ENCODE measurements at places on chromosomes 6 and 20.

DNA sequence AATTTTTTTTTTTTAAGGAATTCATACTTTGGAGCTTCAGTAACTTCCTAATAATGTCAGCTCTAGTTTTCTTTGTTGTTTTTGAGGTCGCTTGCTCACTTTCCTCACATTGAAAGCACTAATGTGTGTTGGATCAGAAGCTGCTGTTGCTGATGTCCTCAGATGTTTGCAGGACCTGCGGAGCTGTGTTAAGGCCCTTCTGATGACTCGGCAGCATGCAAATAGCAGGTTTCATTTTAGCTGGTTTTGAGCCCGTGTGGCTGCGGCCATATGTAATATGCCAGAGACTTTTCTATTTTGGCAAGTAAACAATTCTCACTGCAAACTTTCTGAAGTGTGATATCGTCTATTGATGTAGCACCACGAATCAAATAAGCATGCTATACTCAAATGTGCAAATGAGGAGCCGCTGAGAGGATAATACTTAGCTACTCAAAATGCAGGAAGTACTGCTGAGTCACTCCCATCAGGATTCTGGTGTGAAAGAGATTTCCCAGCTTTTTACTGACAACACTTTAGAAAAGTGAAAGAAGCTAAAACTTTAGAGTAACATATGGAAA lies 187.8 kb downstream of the SASH1 start:
- no peak for DNase-seq

GRCh38 chr20:17679941-17680835 lies 1.9 kb downstream of the RRBP1 start:
- no peak for DNase-seq

- DNase-seq: no peak
Measured at GRCh38 chr6:124676033-124676432, 286.2 kb upstream of the RNF217 start.

- DNase-seq: no peak
Measured at GRCh38 chr20:31751126-31751525, 12.0 kb downstream of the TPX2 start.

GRCh38 chr6:149830731-149831307 lies 33.3 kb downstream of the LRP11 start:
- DNase-seq: no peak

GRCh38 chr6:15520626-15521203 lies 142.1 kb downstream of the DTNBP1 start:
- no peak for DNase-seq

- DNase-seq: no peak
Measured at GRCh38 chr6:113669606-113670005, 187.5 kb upstream of the MARCKS start.

DNA sequence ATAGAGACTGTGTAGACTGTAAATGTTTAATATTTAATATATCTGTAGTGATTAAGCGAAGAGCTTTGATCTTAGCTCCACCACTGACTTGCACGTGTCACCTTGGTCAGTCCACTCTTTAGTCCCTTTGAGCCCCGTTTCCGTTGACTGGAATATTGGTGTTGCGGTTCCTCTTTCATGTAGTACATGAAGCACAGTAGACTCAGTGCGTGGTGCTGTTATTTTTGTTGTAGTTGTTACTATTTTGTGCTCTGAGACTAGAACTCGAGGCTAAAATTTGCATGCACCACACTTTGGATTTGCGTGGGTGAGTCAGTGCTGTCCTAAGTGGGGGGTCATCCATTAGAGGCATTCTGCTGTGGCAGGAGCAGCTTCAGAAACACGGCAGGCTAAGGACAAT lies 291.4 kb downstream of the QKI start:
- no peak for DNase-seq

DNA sequence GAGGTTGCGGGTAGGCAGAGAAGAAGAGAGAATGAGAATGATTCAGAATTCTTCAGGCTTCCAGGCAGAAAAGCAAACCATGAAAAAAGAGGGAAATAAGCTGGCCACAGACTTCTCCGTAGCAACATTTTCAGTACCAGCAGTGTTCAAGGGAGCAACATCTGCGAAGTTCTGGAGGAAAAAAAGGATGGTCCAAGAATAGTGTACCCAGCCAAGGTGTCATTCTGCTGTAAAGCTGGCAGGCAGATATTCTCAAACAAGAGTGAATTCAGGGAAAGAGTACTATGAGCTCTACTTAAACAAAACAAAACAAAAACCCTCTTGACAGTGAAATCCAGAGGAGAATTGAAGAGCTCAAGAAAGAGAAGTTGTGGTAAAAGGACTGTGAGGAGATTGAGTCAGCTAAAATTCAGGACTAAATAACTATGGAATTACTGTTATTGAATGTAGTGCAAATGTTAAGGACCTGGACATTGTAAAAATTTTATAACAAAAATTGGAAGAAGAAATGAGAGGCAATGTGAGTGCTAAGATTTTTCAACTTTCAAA lies 86.5 kb downstream of the ATRN start:
- no peak for DNase-seq

DNA sequence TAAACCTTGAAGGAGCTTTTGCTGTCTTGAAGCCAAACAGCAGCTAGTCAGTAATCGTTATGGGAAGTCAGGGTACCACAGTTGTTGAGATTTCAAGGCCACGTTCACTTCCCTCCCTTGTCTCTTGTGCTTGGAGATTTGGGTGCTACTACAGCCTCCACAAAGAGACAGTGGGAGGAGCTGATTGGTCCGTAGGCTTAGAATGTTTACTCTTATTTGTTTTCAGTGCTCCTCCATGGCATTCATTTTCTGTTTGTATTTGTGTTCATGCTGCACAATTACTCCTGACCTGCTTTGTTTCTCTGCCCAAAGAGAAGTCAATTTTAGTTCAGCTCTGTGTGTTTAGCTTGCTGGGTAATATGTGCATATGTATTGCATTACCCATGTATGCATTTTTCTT lies 147.7 kb downstream of the PRL start:
- no peak for DNase-seq

- DNase-seq: no peak
Measured at GRCh38 chr6:54191461-54191860, 80.2 kb downstream of the MLIP start.

DNA sequence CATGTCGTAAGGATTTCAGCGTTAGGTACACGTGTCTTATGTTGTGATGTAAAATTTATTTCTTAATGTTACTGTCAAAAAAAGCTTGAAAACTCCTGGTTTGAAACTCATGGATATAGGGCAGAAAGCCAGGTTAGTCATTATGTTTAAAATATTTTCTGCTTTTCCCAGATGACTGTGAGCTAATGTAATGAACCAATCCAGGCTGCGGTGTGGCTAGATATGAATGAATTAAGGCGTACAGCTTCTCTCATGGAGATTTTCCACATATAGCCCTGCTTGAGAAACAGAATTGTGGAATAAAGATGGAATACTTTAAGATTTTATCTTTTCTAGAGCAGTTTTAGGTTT lies 80.3 kb upstream of the STMND1 start:
- no peak for DNase-seq

GRCh38 chr6:148890652-148891404 lies 144.0 kb downstream of the UST start:
- DNase-seq: no peak

DNA sequence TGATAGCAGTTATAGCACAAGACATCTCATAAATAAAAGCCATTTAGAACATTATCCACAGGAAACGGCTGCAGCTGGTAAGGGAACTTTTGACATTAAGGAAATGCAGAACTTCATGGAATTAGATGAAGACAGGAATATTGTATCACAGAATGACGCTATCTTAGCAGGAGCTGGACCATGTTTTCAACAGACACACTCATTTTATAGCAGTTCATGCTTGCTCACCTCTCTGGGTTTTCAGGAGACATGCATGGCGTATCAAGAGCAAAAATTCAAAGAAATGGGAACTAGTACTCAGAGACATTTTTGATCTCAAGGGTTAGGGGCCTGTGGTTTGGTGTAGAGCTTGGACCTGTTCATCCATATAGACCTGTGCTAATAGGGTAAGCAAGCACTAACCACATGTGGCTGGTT lies 125.0 kb downstream of the FYN start:
- DNase-seq: no peak

DNA sequence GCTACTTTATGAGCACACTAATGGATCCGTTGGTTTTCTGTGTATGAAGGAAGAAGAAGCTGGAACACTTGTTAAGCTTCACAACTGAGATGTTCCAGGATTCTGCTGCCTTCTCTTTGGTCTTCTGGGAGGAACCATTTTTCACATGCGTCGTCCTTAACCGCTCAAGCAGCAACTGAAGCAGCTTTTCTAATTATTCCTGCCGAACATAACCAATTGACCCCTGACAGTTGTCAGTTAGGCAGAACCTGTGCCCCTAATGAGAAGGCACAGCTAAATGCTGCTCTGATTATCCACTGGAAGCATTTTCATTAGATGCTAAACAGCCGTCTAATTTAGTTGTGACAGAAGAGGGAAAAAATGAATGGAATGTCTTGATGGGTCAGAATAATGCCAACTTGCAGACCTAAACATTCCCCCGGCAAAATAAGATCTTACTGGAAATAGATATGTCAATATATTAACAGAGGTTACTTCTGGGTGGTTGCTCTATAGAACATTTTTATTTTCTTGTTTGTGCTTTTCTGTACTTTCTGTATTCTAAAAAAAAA lies 85.0 kb upstream of the SMLR1 start:
- DNase-seq: no peak

- no peak for DNase-seq
Measured at GRCh38 chr6:42450477-42451332, 1.0 kb downstream of the TRERF1 start.

DNA sequence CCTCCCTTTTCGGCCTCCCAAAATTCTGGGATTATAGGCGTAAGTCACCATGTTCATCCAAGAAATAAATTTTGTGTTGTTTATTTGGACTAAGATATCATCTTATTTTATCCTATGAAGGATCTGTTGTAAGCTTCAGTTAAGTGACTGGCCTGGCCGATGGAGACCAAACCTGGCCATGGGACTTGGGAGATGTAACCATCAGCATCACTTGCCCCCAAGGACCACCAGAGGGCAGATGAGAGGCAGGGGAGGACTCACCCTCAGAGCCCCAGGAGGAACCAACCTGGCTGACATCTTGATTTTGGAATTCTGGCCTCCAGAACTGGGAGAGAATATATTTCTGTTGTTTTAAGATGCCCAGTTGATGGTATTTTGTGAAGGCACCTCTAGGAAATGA lies 266.7 kb downstream of the CDH26 start:
- no peak for DNase-seq

GRCh38 chr6:112360498-112360897 lies 13.4 kb downstream of the RFPL4B start:
- no peak for DNase-seq

- DNase-seq: no peak
Measured at GRCh38 chr20:25686081-25687067, 10.3 kb downstream of the ZNF337 start.

DNA sequence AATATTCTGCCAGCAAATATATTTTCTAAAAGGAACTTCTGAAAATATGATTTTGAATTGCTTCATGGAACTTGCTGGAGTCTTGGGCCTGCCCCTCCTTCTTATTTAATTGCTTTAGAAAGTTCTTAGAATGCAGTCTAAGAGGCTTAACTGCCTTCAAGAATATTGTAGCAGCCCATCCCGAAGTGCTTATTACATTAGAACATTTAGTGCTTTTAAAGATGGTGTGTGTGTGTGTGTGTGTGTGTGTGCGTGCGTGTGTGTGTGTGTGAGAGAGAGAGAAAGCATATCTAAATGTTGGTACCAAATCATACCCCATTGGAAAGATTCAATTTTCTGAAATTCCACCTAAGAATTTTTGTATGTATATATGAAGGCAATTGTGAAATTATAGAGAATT lies 193.5 kb downstream of the SLC24A3 start:
- no peak for DNase-seq

GRCh38 chr6:159693128-159693893 lies at the start of gene SOD2:
SOD2 (minus strand) TSS chr6:159693241; CDS start chr6:159693167, 74 bp downstream.
- peak; percentile 57 for DNase-seq

DNA sequence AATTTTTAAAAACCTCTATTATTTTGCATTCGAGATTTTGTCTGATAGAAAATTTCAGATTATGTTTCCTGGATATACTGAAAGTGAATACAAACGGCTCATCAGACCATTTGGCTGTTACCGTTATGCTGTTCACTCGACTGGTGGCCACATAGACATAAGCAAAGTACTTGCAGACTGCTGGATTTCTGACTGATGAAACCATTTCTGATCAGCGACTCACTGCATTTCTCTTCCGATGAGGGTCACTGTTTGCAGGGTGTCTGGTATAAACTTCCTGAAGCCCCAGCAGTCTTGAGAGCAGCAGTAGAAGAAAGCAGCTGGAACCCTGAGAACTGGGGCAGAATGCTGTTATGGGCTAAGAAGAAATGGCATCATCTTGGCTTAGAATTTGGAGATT lies 17.7 kb downstream of the SNX9 start:
- DNase-seq: no peak

- DNase-seq: no peak
Measured at GRCh38 chr6:150275489-150275888, 93.3 kb upstream of the IYD start.

DNA sequence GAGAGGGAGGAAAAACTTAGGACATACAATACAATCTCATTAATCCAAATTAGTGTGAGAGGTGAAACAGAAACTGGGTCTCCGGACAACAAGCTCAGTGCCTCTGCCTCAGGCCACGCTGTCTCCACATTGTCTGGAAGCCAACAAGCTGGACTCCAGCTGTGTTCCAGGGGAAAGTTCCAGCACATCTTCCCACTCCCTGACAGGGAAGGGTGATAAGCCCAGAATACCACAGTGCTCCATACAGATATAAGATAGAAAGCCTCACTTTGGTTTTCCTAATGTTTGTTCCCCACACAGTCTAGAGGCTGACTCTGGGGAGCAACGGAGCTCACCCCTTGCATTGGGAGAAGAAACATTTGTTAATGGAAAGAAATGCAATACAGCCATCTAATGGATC lies 117.1 kb upstream of the SPTLC3 start:
- DNase-seq: no peak

GRCh38 chr6:48757661-48758060 lies 646.7 kb upstream of the PTCHD4 start:
- no peak for DNase-seq

- DNase-seq: no peak
Measured at GRCh38 chr6:150195996-150196417, 53.2 kb downstream of the PPP1R14C start.

DNA sequence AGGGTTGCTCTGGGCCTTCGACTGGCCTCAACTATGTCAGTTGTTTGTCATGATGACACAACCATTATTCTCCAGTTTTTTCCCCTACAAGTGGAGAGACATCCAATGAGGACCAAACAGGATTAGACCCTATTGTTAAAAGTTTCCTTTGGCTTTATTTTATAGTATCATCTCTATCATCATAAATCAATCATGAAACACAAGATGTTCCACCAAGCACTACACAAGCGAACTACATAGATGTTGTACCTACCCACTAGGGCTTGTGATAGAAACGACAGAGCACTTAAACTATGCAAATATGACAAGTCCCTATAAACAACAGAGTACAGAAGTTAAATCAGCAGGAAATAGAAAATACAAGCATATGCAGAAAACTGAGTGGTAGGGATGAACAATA lies 422.5 kb upstream of the MARCKS start:
- no peak for DNase-seq
